ENCODE measurements at places on chromosomes 2 and 18.

DNA sequence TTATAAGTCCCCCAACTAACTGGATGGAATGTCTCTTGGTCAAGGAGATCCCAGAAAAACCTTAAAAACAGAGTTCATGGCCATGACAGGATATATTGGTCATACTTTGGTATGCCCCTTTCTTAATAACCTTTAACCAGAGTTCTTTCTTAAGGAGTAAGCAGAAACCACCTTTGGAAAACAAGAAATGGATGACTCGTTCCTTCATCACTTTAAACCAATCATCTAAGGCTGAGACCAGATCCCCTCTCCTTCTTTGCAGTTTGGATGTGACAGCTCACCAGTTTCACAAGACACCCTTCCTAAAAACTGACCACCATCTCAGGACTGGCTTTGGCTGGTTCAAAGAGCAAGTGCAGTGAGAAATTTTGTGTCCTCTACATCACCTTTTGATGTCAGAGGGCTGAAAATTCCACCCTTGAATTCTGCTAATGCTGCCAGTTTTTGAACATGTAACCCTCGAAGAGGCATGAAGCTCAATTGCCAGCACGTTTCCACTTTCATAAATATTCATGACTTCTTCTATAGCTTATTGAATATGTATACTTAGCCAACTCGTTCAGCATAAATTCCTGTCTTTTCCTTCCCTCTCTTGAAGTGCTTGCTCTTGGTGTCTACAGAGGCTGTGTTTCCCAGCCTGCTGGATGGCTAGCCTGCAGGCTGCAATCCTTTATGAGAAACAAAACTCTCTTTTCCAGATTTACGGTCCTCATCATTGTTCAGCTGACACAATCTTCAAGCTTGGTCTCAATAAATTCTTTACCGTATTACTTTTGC, 1323.5 kb upstream of the TMEFF2 start:
- no peak for DNase-seq

DNA sequence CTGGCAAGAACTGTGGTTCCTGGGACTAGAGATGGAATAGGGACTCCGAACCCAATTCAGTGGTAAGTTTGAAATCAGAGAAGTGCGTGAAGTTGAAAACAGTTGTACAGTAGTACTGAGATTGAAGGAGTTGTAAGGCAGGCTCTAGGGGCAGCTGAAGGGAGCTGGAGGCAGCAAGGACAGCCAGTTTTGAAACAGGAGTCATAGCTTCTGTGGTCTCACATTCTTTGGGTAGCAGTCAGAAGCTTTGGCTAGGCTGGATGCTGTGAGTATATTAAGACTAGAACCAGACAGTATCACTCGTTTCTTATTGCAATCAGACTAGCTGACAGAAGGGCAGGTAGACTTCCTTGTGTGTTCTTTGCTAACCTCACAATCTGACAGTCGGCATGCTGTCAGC, 64.5 kb upstream of the ADAM23 start:
- DNase-seq, result no peak

DNA sequence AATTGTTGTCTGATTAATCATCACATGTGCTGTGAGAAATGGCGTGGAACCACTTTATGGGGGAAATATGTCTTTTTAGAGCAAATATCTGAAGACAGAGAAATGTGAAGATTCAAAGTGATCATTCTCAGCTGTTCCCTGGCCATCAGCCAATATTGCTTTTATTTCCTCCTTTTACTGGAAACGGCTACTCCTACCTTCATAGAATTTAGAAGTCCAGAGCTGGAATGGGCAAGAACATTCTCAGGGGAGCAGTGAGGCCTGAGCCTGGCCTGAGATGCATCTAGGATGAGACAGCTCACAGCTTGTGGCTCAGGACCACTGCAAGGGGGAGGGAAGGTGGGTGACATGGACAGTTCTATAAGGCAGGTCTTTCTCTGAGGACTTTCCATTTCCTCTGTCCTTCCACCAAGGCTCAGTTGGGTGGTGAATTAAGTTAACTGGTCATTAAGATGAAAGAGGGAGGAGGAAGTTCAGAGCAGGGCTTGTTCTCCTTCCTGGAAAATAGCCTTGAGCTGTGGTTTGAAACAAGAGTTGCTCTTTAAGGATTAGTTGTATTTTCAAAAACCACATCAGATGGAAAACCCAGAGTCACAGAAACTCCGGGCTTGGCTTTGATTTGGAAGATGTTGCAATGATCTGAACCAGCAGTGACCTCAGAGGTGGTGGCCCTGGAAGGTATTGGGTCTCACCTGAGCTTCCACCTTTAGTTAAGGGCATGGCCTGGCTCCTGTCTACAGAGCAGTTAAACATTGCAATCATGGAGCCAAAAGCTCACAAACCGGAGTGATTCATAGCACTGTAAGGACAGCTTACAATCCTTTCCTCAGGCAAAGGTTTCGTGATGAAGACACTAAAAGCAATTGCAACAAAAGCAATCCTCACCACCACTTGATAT, 144.3 kb downstream of the VAPA start:
- DNase-seq, result no peak

GRCh38 chr18:22342625-22343024, 75.1 kb downstream of the CTAGE1 start:
- no peak for DNase-seq

DNA sequence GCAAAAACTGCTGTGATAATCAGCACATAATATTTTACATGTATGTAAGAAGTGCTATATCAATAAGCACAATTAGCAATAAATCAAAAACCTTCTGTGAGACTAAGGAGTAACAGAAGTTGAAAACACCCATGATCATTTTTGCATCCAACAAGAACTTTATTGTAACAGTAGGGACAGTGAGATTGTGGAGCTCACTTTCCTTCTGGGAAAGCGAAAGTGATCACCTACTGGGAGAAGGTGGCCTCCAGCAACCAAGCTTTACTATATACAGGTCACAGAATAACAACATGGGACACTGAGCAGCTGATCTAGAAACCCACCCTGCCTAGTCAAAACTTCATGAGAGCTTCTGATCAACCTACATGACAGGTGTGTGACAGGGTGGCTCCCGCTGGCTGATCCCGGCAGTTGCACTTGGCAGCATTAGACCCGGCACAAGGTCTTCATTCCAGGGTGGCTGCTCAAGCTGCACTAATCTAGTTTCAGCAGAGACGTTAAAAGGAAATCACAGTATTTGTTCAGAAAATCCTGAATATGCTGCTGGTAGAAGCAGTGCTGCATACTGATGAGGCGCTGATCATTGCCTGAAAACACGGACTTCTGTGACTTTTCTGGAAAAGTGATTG, 63.5 kb upstream of the ARL5A start:
- DNase-seq, result no peak

DNA sequence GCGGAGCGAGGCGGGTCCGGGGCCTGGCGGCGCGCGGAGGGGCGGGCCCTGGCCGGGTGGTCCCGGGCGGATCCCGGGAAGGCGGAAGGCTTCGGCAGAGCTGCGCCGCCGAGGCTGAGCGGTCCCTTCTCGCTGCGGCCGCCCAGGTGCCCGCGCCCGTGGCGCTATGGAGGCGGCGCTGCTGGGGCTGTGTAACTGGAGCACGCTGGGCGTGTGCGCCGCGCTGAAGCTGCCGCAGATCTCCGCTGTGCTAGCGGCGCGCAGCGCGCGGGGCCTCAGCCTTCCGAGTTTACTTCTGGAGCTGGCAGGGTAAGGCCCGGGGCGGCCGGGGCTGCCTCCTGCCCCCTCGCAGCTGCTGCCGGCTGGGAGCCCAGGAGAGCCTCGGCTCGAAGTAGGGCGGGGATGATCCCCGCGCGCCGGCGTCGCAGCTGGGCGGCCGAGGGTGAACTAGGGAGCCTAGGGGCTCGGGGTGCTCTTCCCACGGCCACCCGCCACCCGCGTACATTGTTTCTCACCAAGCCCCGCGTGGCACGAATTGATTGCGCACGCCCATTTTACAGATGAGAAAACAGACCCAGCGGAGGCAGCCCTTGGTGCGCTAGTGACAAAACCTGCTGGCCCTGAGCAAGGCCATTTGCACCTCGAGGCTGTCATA, at the start of gene SLC66A3:
SLC66A3 (plus strand) TSS at position 87 of the 655 bp plus-strand sequence; CDS start at position 167, 80 bp downstream.
- no peak for DNase-seq

DNA sequence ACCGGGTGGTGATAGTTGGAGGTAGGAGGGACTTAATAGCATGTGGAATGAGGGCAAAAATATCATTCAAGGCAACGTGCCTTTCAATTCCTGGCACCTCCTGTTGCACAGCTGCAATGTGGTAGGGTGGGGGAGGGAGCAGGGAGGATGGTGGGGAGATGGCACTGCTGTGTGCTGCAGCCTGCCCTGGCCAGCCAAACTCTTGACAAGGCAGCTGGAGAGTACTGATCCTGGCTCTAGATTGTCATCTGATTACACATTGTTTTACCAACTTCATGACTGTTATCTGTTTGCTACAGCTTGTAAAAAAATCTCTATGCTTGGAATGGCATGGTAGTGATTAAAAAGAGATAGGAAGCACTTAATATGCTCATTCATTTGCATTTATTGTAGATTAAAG, 47.7 kb downstream of the PLCL1 start:
- DNase-seq, result no peak

DNA sequence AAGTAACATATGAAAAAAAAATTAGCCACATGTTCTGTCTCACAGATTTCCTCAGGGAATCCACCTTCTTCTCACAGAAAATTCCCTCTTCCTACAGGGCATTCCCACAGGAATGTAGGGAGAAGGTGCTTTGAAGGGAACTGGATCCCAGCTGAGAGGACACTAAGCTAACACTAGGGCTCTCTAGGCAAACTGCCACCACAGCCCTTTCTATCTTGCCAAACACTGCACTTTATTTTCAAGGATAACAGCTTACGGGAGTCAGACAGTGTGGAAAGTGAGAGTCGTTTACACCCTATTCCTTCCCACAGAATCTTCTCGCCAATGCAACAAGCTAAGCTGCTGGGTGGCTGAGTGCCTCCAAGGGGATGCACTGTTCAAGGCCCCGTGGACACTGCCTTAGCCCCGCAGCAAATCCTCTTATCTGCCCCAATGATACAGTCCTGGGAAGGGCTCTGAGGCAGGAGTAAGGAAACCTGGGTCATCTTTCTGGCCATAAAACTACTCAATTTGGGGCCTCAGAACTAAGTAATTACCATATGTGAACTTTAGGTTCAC, 76.9 kb downstream of the CCDC93 start:
- no peak for DNase-seq

GRCh38 chr2:33511141-33511540, 34.7 kb downstream of the RASGRP3 start:
- DNase-seq, result no peak

DNA sequence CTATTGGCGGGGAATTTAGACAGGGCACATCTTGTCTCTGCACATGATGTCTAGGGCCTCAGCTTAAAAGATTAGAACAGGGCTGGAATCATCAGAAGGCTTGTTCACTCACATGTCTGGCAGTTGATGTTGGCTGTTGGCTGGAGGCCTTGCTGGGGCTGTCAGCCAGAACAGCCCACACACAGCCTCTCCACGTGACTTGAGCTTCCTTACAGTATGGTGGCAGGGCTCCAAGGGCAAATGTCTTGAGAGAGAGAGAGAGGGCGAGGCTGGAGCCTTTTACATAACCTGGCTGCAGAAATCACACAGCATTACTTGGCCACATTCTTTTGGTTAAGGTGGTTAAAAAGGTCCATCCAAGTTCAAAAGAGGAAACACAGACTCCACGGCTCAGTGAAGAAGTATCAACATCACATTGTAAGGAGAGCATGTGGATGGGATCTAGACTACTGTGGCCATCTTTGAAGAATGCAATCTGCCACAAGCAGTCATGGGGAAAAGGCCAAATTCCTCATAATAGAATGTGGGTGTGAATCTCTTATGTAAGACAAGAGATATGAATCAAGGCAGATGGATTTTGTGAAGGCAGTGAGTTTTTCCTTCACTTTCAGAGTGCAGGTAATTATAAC, 30.4 kb downstream of the SRSF7 start:
- DNase-seq, result no peak

GRCh38 chr2:118970396-118971135, 28.6 kb downstream of the MARCO start:
- no peak for DNase-seq

- no peak for DNase-seq
Observed at GRCh38 chr2:88329815-88330603, 122.5 kb downstream of the FOXI3 start.

- DNase-seq, result no peak
Observed at GRCh38 chr2:66569321-66569851, 134.5 kb downstream of the MEIS1 start.

DNA sequence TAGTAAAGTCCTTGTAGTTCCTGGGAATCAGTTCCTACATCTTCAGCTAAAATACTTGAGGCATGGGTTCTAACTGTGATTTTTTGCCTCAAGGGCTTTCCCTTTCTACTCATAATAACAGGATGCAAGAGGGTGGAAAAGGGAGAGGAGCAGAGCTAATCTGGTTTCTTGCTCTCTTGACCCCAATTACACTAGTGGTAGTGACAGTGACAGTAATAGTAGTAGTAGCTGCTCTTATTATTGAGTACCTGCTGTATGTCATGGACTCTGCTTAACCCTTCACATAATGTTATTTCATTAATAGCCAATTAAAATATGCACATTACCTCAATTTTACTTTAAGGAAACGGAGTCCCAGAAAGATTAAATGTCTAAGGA, 214.8 kb upstream of the HNRNPA3 start:
- no peak for DNase-seq

GRCh38 chr2:119488245-119489214, 35.8 kb downstream of the SCTR start:
- DNase-seq, result no peak

DNA sequence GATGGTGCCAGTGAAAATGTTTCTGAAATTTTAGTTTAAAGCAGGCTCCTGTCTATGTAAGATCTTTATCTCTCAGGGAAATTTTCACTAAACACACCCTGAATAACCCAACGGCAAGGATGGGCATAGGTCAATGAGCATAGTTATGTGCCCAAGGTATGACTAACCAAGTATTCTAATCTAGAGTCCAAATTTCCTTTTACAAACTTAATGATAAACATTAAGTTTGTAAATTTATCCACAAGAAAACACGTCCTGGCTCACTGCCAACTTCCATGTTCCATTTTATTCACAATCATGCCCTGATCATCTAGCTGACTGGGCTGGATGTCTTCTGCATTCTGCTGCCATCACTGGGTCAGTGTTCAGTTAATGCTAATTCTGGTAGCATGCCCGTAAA, 151.2 kb downstream of the SRBD1 start:
- no peak for DNase-seq

DNA sequence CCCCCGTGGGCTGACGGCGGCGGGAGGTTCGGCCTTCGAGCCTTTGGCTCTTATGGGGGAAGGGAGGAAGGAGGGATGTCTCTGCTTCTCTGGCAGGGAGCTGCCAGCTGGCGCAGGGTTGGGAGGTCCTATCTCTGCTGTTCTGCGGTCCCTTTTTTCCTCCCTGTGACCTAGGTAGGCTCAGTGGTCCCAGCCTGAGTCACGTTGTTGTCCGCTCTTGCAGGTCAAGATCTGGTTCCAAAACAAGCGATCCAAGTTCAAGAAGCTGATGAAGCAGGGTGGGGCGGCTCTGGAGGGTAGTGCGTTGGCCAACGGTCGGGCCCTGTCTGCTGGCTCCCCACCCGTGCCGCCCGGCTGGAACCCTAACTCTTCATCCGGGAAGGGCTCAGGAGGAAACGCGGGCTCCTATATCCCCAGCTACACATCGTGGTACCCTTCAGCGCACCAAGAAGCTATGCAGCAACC, 2.5 kb downstream of the DLX1 start:
- no peak for DNase-seq

GRCh38 chr2:112075490-112076260, 20.6 kb downstream of the TMEM87B start:
- DNase-seq, result no peak

GRCh38 chr2:222404151-222404905, 20.0 kb upstream of the SGPP2 start:
- no peak for DNase-seq
